ENCODE measurements at places on chromosomes 2 and 18.

GRCh38 chr2:175293776-175294175 is 112.3 kb upstream of the ATP5MC3 start:
- no peak for DNase-seq

DNA sequence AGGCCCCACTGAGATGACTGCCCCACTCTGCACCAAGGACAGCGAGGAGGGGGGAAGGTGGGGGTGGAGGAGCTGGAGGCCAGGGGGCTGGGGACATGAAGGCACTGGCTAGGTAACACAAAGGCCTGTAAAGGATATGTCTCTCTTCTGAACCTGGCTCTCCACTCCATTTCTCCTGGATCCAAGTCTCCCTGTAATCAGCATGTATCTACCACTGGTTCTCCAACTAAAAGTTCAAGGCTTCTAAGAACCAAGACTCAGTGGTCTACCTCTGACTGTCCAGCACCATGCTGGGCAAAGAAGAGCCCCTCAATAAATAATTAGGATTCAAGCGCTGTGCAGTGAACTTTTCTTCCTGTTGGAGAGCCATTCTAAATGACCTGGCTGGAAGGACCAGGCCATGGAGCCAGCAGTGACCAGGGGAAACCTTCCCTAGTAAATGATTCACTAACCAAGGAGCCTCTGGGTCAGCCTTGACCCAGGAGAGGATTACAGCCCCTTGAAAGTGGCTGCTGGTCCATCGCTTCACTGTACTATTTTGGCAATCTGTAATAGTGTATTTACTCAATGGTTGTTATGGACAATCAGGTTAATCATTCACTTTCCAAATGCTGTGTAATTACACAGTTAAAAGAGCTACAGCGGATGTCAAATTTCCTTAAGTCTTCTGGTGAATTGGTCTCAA is 73.2 kb downstream of the BCL11A start:
- DNase-seq, result no peak

GRCh38 chr18:22879293-22879692 is 53.8 kb upstream of the RBBP8 start:
- no peak for DNase-seq

DNA sequence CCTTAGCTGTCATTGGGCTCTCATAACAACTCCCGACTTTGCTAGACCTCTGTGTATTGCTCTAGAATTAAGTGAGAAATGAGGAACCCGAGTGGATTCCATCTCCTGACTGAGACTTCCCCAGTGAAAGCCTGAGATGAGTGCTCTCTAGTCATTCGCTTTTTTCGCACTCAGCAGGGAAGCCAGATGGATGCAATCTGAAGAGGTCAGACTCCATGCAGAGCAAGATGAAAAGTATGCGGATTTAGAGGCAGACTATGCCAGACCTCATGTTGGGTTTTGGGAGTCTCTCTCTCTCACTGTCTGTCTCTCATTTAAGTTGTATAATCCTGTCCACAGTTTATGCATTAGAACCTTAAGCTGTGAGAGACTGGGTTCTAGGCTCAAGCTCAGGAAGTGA is 88.6 kb downstream of the SLC5A7 start:
- no peak for DNase-seq

- no peak for DNase-seq
Observed at GRCh38 chr2:71596011-71596410, 142.7 kb downstream of the DYSF start.

DNA sequence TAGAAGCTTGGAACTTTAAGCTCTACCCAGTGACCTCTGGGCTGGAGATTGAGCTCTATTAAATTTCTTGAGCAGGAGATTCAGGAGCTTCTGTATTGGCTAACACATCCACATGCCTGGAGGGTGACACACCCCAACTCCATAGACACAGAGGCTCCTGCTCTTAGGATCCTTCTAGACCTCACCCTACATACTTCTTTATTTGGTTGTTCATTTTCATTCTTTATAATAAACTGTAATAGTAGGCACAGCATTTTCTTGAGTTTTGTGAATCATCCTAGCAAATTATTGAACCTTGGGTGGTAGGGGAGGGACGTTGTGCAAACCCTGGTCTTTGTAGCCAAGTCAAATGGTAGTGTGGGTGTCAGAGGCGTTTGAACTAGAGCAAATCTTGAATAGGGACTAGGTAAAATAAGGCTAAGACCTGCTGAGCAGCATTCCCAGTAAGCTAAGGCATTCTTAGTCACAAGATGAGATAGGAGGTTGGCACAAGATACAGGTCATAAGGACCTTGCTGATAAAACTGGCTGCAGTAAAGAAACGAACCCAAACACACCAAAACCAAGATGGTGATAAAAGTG is 323.8 kb upstream of the GALNT5 start:
- DNase-seq, result no peak

- no peak for DNase-seq
Observed at GRCh38 chr2:184945326-184945725, 347.0 kb downstream of the ZNF804A start.

- DNase-seq, result no peak
Observed at GRCh38 chr2:75548036-75548573, 12.6 kb downstream of the EVA1A start.

GRCh38 chr2:186129767-186130581 is 356.1 kb upstream of the ZC3H15 start:
- DNase-seq, result no peak

GRCh38 chr2:158460632-158461297 is 4.0 kb downstream of the PKP4 start:
- peak; percentile 29 for DNase-seq

- DNase-seq, result no peak
Observed at GRCh38 chr2:97936199-97936598, 59.5 kb downstream of the TMEM131 start.

DNA sequence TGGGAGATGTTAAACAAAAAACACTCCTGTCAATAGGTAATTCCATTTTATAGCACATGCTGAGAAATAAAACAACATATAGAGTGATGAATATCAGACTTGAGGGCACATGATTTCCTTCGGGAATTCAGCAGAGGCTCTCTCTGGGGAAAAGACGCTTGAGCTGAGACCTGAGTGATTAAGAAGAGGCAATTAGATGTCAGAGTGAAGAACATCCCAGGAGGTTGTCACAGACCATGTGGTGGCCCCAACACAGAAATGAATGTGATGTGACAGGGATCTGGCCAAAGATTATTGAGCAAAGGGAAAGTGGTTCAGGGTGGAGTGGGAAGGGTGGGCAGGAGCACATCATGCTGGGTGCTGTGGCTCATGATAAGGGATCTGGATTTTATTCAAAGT is 254.7 kb downstream of the RAD51AP2 start:
- no peak for DNase-seq

DNA sequence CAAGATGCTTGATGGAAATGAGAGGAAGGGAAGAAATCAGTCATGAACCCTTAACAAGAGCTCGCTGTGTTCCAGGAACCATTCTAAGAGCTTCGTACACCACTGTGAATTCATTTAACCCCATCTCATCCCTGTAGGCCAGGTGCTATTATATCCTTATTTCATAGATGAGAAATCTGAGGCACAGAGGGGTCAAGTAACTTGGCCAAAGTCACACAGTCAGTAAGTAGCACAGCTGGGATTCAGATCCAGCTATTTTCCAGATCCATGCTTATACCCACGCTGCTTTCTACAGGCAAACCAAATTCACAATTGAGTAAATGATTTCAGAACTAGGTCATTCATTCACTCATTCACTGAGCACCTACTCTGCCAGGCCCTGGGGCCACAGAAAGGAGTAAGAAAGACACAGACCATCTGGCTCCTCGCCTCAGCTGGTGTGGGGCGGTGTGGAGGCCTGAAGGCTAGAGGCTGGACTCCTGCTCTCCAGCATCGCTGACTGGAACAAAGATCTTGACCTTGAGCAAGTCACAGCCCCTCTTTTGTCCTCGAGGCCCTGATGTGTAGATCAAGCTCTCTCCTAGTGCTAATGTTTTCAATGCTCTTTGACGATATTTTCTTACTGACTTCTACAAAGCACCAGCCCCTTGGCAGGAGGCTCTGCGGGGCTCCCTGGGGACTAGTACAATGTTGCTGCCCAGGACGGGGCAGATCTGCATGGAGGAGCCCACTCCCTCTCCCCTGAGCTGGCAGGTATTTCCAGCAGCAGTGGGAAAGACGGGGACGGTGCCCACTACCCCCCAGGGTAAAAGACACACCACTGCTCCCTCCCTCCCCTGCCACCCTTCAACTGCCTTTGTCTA is 26.5 kb downstream of the STEAP3 start:
- DNase-seq, result no peak

GRCh38 chr2:137693534-137693933 is 270.7 kb upstream of the HNMT start:
- DNase-seq, result no peak

GRCh38 chr2:920573-920972 is 30.1 kb upstream of the SNTG2 start:
- DNase-seq, result no peak

DNA sequence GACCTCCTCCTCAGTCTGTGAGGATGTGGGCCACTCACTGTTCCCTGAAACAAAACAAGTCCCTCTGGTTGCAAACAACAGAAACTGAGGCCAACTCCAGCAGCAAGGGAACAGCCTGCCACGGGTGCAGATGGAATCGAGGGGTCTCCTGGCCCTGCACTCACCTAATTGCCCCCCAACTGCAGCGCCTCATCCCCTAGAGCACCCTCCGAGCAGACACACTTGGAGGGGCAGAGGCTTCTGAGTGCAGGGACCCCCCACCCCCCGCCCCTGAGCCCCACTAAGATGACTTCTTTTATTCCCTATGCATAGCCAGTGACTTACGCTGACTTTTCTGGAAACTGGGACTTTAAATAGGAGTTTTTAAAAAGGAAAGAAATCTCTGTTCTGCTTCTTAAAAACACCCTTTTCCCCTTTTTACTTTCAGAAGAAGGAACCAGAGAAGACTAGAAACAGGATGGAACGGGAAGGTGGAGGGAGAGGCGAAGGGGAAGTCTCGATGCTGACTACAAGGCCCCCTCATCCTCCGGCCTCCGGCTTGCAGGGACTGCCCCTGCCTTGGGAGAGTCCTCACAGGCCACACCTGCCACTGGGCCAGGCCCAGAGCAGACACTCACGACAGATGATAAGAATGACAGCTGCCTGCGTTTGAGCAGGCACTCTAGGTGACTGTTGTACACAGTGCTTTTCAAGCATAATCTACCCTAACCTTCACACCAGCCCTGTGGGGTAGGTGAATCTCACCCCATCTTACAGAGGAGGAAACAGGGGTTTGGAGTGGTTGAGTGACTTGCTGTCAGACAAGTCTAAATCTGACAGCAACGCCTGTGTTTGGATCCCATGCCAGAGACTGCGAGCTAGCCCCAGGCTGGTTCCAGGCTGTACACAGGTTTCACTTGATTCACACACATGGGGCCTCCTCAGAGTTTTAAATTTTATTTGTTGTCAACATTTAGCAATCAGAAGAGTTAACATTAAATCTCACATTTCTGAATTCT is 28.2 kb upstream of the BIN1 start:
- no peak for DNase-seq

- DNase-seq, result no peak
Observed at GRCh38 chr18:40046596-40046995, 1908.4 kb upstream of the PIK3C3 start.
